Left ventricle myocardium inferior (tissue), 1 donor: ENCODE measurements at places on chromosomes 12 and 14.

DNA sequence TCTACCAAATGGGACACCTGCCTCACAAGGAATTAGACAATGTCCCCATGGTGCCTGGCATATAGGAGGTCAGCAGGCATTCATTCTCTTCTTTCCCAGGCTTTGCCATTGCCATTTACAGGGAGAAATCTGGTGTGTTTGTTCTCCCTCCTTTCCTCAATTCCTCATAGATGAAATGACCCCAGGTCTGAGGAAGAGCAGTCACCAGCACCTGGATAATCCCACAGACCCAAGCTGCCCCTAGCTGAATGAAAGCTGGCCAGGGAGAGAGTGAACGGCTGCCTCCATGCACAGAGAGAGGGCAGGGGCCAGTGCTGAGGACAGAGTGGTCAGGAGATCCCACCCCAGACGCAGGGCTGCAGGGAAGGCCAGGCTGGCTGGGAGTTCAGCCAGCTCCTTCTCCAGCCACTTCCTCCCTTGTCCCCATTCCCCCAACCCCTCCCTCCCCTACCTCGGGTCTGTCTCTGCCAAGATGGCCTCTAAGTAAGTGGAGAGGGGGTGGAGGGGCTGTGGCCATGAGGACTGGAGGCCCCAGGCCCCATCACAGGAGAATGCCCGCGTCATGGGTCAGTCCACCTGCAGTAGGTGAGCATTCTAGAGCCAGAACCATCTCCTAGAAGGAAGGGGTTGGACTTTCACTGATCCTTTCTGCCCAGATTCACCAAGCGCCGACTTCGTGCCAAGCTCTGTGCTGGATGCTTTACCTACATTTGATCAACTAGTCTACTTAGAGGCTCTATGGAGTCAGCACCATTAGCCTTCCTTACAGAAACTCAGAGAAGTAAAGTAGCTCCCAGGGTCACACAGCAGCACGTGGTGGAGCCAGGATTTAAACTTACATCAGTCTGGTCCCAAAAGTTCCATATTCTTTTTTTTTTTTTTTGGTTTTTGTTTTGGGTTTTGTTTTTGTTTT is 2.0 kb upstream of the KRT4 start:
- DNase-seq: no peak

- DNase-seq: no peak
These were observed 29.9 kb downstream of the GPHB5 start for GRCh38 chr14:63288853-63289252.

GRCh38 chr12:8822298-8822697 is at the start of gene A2ML1:
TSS of gene A2ML1 (plus strand) at chr12:8822621. CDS start at chr12:8822652, 31 bp downstream.
- no peak for DNase-seq

GRCh38 chr12:42779186-42779859 is 189.8 kb upstream of the PRICKLE1 start:
- no peak for DNase-seq

DNA sequence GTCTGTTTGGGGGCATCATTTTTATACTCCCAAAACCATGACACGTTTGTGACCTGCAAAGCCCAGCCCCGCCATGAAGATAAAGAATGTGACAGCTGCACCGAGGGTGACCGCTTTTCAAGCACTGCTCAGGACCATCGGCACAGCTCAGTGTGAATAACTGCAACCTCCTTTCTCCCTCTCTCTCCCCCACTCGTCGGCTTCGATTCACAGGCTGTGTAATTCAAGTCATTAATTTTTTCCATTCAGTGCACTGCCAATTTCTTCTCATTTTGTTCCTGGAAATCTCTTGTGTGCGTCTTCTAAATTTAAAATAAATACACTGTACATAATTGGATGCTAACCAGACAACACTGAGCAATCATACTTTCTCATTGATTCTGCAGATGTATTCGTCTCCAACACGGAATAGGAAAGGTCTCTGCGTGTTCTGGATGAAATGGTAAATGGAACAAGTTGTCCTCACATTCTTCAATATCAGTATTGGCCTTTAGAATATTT is 260.8 kb downstream of the TTC8 start:
- no peak for DNase-seq

DNA sequence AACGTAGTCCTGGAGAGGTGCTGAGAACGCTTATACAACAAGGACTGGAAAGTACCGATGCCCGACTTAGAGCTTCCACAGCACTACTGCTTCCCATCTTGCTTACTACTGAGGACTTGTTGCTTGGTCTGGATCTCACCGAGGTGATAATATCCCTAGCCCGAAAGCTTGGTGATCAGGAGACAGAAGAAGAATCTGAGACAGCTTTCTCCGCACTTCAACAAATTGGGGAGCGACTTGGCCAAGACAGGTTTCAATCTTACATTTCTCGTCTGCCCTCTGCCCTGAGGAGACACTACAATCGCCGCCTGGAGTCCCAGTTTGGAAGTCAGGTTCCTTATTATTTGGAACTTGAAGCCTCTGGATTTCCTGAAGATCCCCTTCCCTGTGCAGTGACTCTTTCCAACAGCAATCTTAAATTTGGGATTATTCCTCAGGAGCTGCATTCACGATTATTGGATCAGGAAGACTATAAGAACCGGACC is 1.1 kb downstream of the TOGARAM1 start:
- no peak for DNase-seq

- no peak for DNase-seq
These were observed 1.8 kb downstream of the TMCC3 start for GRCh38 chr12:94648578-94648977.

DNA sequence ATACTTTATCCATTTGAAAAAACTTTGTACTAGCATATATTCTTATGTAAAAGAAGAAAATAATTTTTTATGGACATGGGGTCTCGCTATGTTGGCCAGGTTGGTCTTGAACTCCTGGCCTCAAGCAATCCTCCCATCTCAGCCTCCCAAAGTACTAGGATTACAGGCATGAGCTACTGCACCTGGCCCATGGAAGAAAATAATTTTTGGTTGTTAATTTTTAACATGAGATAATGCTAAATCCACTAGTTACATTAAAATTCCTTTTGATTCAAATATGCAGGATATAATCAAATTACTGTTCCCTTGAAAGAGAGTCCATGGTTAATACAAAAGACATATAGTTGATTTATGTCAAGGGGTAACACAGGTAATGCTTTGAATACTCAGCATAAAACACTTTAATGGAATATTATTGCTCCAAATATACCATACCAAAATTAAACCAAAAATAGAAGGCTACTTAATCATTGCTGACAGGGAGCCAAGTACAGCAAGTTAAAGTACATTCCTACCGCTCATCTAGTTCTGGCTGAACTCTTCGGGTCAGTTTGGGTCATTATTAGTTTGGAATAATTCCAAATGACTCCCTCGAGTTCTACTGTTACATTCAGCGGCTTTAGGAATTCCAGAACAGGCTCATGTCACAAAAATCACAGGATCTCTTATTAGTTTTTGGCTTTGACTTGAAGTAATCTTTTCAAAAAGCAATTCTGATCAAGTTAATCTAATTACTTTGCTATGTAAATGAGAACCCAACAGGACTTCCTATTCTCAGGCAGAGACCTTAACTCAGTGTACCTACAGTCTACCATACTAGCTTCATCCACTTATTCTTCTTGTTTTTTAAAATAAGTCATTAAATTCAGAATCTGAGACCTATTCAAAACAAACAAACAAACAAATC is 6.1 kb downstream of the SOS2 start:
- DNase-seq: no peak

DNA sequence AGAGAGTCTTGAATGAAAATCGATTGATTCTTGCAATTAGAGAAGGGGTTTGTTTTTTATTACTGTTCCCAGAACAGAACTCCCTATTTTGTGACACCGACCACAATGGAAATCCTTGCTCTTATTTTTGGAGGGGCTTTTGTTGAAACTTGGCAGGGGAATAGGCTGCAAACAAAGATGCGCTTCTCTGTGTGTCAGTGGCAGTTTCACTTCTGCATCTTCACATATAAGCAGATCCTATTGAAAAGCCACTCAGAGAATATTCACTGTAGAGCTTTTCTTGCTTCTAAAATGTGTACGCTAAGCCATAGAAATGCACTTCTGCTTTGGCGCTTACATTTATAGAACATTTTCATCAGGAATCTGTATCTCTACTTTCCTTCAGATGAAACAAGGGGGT is 1822.4 kb upstream of the SEL1L start:
- DNase-seq: no peak
